ENCODE measurements at places on chromosomes 4 and X.

DNA sequence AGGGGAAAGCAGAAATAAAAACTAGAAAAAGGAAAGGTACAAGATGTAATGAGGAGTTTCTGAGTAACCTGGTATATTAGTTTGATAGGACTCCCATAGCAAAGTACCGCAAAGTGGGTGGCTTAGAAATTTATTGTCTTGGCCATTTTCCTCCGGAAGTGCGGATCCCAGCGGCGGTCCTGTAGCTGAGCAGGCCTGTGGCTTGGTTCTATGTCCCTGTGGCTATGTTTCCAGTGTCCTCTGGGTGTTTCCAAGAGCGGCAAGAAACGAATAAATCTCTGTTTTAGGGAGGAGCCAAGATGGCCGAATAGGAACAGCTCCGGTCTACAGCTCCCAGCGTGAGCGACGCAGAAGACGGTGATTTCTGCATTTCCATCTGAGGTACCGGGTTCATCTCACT, 44.0 kb upstream of the LDB2 start:
- DNase-seq = no peak

DNA sequence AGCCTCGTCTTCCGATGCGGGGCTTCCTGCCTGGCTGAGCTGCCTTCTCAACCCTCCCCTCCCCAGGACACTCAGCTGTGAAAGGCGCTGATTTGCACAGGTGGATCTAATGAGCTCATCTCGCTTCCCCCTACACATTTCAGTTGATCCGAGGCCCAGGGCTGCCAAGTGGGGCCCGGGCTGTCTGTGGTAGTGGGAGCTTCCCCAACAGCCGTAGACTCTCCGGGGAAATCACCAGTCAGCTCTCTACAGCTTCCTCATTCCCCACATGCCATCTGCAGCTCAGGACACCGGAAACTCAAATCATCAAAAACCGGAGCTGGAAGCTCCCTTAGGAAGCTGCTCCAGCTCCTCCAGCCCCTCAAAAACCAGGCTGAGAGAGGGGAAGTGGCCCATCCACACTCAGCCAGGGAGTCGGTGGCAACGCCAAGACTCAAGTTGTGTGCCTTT, 56.2 kb downstream of the SMIM20 start:
- DNase-seq = peak; percentile 74

DNA sequence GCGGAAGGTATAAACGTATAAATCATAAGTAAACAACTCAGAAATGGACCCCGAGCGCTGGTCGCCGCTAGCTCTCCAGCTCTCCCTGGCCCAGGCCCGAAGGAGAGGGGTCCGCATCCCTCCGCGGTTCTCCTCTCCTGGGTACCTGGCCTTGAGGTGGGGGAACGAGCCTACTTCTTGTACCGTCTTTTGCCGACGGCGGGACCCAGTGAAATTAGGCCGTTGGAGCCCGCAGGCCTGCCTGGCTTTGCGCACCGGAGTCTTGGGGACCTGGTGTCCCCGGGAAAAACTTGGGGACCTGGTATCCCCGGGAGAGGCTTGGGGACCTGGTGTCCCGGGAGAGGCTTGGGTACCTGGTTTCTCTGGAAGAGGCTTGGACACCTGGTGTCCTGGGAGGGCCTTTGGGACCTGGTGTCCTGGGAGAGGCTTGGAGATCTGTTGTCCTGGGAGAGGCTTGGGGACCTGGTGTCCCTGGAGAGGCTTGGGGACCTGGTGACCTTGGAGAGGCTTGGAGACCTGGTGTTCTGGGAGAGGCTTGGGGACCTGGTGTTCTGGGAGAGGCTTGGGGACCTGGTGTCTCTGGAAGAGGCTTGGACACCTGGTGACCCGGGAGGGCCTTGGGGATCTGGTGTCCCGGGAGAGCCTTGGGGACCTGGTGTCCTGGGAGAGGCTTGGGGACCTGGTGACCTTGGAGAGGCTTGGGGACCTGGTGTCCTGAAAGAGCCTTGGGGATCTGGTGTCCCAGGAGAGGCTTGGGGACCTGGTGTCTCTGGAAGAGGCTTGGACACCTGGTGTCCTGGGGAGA, 12.0 kb downstream of the SHOX start:
- DNase-seq = no peak

GRCh38 chr4:163380703-163381102, 37.0 kb downstream of the NPY5R start:
- DNase-seq = peak; percentile 5

DNA sequence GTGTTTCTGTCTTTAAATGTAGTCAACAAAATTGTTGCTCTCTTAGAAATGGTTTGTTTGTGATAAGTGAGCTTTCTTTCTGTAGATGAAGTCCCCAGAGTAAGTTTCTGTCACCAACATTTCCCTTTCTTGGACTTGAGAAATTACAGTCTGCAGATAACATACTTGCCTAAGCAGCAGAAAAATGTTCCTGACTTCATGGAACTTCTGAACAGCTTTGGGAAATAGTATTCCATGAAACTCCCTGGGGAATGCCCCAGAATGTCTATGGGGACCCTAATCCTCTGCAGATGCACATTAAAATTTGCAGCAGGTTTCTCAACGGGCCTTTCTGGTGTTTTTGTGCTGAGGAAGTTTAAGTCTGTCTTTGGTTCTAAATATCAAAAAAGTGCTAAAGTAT, 38.6 kb upstream of the NEIL3 start:
- DNase-seq = no peak

- DNase-seq = no peak
Measured at GRCh38 chr4:176321589-176321988, 1.8 kb downstream of the SPCS3 start.

- DNase-seq = no peak
Measured at GRCh38 chrX:45591650-45592049, 391.0 kb upstream of the DIPK2B start.

DNA sequence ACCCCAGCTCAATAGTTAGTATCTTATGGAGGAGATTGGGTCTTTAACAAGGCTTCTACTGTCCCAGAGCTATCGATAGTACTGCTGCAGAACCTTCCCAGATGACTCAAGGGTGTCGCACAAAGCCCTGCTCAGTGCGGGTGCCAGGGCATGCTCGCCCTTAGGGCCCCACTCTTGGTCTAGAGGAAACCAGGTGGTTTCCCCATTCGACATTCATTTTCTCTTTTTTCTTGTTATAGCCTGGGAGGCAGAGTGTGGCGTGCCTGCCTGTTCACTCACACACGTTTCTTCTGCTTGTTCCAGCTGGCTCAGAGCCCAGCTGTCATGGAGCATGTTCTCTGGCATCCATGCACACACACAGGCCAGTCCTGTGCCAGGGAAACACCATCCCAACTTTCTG, 144.5 kb downstream of the SMIM20 start:
- DNase-seq = no peak

DNA sequence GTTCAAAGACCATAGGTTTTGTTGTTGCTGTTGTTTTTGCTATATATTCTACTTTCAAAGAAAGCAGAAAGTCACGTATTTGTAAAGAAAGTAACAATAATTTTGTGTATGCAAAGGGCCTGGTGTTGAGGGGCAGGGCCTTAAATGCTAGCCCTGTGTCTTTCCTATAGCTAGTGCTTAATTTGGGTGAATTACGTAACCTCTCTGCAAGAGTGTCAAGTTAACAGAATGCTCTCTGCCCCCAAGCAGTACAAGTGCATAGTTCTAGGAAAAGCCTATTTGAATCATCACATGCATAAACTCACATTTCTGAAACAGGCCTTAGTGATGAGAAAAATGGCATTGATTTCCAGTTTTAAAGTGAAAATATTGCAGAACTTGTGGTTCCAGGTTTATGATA, 663.6 kb downstream of the STIM2 start:
- no peak for DNase-seq

DNA sequence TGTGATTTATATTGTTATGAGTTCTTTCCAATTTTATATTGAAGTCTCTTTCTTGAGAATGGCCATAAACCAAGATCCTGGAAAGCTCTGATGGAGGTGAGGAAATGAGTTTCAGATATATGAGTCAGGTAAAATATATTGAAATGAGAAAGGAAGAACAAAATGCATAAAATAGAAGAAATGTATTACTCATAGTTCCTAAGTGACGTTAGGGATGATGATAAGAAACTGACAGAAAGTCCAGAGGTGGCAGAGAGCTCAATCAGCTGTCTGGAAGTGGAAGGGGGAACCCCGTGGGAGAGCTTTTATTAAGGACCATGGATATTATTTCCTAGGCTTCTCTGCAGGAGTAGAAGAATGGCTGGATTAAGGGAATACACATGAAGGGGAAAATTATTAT, 24.6 kb downstream of the UGT2B7 start:
- DNase-seq = no peak

DNA sequence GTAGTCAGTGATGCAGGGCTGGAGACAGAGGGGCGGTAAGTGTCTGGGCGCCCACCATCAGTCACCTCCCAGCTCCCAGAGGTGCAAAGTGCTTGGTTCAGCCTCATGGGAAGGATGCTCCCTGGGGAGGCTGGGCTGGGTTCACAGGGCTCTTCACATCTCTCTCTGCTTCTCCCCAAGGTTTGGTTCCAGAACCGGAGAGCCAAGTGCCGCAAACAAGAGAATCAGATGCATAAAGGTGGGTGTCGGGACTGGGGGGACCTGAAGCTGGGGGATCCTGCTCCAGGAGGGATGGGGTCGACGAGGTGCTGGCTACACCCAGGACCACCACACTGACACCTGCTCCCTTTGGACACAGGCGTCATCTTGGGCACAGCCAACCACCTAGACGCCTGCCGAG, 10.1 kb downstream of the SHOX start:
- DNase-seq = no peak

DNA sequence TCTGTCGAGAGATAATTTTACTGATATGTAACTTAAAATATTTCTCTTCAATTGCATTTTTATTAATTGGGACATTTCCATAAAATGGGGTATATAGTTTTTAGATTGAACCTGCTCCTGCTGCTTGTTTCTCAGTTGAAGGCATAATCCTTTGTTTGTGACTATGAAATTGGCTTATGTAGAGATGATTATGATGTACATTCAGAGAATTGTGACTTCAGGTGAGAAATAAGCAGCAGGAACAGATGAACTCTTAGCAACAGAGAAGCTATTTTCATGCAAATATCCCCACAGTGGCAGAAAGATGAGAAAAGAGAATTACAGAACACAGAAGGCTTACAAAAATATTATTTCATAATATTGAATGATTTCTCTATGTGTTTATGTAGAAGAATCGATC, 1499.5 kb upstream of the ADGRL3 start:
- DNase-seq = no peak

- no peak for DNase-seq
Measured at GRCh38 chrX:1462596-1463251, 10.0 kb upstream of the ASMTL start.

GRCh38 chr4:160810424-160810823, 1353.4 kb downstream of the FSTL5 start:
- no peak for DNase-seq

DNA sequence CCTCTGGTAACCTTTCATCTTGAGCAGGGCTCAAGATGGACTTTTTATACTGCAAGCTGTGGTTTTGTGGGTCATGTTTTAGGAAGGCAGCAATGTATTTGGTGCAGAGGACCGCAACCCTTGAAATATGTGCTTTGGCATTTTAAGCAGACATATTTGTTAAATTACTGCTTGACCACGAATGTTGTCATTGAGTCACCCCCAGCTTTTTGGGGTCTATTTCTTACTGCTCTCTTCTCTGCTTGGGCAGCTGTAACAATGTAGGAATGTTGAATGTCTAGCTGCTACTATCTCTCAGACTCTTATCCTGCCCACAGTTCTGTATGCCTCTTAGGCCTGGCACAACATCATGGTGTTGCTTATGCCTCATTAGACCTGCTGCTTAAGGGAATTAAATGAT, 6.0 kb downstream of the RBPJ start:
- peak; percentile 34 for DNase-seq

- DNase-seq = peak; percentile 66
Measured at GRCh38 chr4:8769645-8770517, 101.8 kb downstream of the HMX1 start.

GRCh38 chrX:46788902-46789301, 30.0 kb upstream of the SLC9A7 start:
- no peak for DNase-seq

DNA sequence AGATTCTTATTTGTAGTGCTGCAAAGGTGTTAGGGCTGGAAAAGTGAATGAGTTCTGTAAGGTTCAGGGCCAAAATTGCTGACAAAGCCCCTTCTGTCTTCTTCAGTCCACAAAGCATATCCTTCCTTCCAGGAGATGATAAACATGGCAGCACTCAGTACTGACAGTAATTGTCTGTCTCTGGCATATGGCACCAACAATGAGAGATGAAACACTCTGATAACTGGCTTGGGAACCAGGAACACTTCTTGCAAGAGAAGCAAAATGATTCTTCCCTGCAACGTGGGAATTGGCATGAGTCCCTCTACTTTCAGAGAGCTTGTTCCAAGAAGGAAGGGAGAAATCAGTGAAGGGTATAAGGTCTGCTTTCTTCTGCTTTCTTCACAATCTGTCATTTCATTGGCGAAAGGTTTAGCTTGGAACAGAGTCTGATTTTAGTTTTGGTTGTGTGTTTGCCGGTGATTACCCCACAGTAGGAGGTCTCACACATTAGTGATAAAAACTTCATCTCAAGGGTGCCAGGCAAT, 963.3 kb downstream of the NLGN4X start:
- no peak for DNase-seq

DNA sequence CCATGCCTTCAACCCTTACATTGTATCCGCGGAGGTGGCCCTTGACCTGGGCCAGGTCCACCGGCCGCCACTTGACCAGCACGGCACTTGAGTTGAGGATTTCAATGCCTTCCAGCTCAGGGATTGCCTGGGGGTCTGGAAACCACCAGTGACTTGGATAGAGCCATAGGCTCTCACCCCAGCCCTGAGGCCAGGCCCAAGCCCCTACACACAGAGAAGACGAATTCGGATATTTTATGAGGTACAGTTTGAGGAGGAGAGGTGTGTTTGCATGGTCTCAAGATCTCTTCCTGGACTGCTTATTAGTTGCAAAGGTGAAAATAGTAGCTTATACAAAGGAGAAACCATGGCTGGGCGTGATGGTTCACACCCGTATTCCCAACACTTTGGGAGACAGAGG, 20.3 kb downstream of the L1CAM start:
- no peak for DNase-seq

GRCh38 chr4:56757261-56757746, 64.2 kb downstream of the SPINK2 start:
- DNase-seq = no peak

DNA sequence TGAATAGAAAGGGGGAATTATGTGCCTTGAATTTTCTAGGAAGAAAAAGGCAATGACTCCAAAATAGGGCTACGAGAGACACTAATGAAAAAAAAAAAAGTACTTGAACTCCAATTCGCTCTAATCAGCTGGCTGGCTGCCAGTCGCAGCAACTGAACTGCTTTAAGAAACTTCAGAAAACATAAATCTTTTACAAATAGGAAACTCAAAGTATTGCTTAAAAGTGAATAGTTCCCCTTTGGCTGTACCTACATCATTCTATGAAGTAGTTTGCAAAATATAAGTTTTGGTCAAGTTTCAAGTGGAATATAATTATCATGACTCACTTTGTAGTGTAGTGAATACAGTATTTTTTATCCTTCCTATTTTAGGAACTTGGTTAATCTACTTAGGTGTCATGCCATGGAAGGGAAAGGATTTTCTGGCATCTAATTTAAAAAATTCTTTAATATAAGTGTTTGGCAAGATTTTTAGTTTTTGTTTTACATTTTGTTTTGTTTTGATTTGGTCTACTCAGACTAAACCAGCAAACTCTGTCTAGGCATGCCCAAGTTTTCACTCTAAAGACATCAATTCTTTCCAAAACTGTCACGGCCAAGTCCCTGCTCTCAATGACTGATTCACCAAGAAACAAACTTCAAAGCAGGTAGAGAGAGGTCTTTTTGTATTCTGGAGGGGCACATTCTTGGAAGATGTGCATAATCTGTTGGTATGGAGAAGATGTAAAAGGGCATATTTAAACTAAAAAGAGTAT, 382.4 kb upstream of the GALNT7 start:
- no peak for DNase-seq

Data from NB4 (cell line).